Camera-type eye (tissue), 1 donor: ENCODE measurements at places on chromosomes 3 and 15. TPM values are rescaled to one million over a fixed set of nuclear protein-coding genes. Genes with fewer than 3 reads are reported as not detected.

The SLC9C1 gene
- 1.5 TPM for total RNA-seq

The CMC1 gene
- total RNA-seq: 11.7 TPM

The PLSCR5 gene
- total RNA-seq: not detected

The PRSS50 gene
- 1.2 TPM for total RNA-seq

The AKAP13 gene
- 164 TPM for total RNA-seq

The COL6A5 gene
- total RNA-seq: 0.16 TPM

The C3orf20 gene
- total RNA-seq: 0.22 TPM

The CHRNB4 gene
- 28.1 TPM for total RNA-seq

The LDHAL6B gene
- not detected for total RNA-seq
